Right atrium auricular region (tissue), 2 donors: ENCODE measurements at places on chromosomes 3 and 15. TPM values are rescaled to one million over a fixed set of nuclear protein-coding genes. Genes with fewer than 3 reads are reported as not detected.

- DNase-seq: no peak
- H3K4me3 ChIP-seq: no peak overlapping the region
- H3K4me1 ChIP-seq: no peaks in the 10 kb centered on the region
- no peaks in the 10 kb centered on the region for H3K27me3 ChIP-seq
These were observed 217.3 kb downstream of the RORA start for GRCh38 chr15:61011576-61012336.

- H3K4me1 ChIP-seq: peaks cover 8% of the 10 kb centered on the region
- peaks cover 85% of the 10 kb centered on the region for H3K36me3 ChIP-seq
- H3K4me3 ChIP-seq: no peak overlapping the region
- H3K27me3 ChIP-seq: no peaks in the 10 kb centered on the region
These were observed 36.8 kb downstream of the MTMR10 start for GRCh38 chr15:30954674-30955073.

DNA sequence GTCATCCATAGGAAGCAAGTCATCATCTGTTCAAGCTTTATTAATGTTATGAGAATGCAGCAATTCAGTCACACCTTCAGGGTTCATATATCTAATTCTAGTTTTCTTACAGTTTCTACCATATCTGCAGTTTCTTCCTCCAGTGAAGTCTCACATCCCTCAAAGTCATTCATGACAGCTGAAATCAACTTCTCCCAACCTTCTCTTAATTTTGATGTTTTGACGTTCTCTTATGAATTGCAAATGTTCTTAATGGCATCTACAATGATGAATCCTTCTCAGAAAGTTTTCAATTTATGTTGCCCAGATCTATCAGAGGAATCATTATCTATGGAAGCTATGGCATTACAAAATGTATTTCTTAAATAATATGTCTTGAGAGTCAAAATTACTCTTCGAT is 210.4 kb upstream of the ZBTB20 start:
- no peaks in the 10 kb centered on the region for H3K4me1 ChIP-seq
- no peak for DNase-seq
- H3K27me3 ChIP-seq: no peaks in the 10 kb centered on the region
- H3K27ac ChIP-seq: no peak overlapping the region
- H3K4me3 ChIP-seq: no peak overlapping the region

GRCh38 chr15:81256916-81257315 is 60.2 kb downstream of the IL16 start:
- H3K27ac ChIP-seq: no peak overlapping the region
- H3K4me3 ChIP-seq: no peak overlapping the region
- H3K36me3 ChIP-seq: no peaks in the 10 kb centered on the region
- H3K27me3 ChIP-seq: no peaks in the 10 kb centered on the region

- H3K4me1 ChIP-seq: no peaks in the 10 kb centered on the region
- DNase-seq: no peak
- no peaks in the 10 kb centered on the region for H3K36me3 ChIP-seq
- H3K27me3 ChIP-seq: no peaks in the 10 kb centered on the region
- H3K27ac ChIP-seq: no peak overlapping the region
These were observed 161.5 kb upstream of the CTNNB1 start for GRCh38 chr3:41037651-41038334.

The SYNPR gene
- total RNA-seq: 2.7 TPM
